Temporal lobe (tissue), 4 donors: ENCODE measurements at places on chromosomes 13 and 19. TPM values are rescaled to one million over a fixed set of nuclear protein-coding genes. Genes with fewer than 3 reads are reported as not detected.

Gene SYDE1
- 2.0 TPM for total RNA-seq

Gene GIPC3
- 0.25 TPM for total RNA-seq

Gene LMTK3
- total RNA-seq, result 19.4 TPM

Gene PNMA8A
- total RNA-seq, result 69.3 TPM

Gene TEKTIP1
- not detected for total RNA-seq

Gene VSIG10L
- total RNA-seq, result 0.98 TPM

Gene CLDN10
- 3.7 TPM for total RNA-seq

Gene SSC5D
- 0.25 TPM for total RNA-seq

Gene B3GNT3
- not detected for total RNA-seq

Gene PALM3
- 4.9 TPM for total RNA-seq

Gene INSL3
- not detected for total RNA-seq

Gene COLGALT1
- 15.7 TPM for total RNA-seq

Gene ZNF681
- 14.3 TPM for total RNA-seq

Gene DACH1
- total RNA-seq, result 7.9 TPM

Gene ENOX1
- 29.7 TPM for total RNA-seq

Gene GIPR
- 0.25 TPM for total RNA-seq

Gene FAM124A
- 9.8 TPM for total RNA-seq

Gene GPI
- 105 TPM for total RNA-seq

Gene ZNF724
- total RNA-seq, result 10.6 TPM

Gene SHISA7
- 7.1 TPM for total RNA-seq

Gene RASAL3
- 0.25 TPM for total RNA-seq

Gene ACP5
- total RNA-seq, result 0.25 TPM

Gene NKPD1
- total RNA-seq, result 0.49 TPM

Gene LHB
- total RNA-seq, result not detected

Gene SMIM17
- 9.8 TPM for total RNA-seq

Gene LILRA5
- total RNA-seq, result not detected

Gene DZIP1
- 47.2 TPM for total RNA-seq

Gene SPRED3
- total RNA-seq, result 2.0 TPM

Gene ZNF723
- not detected for total RNA-seq

Gene ZNF772
- 44.0 TPM for total RNA-seq

Gene CEACAM8
- 0.25 TPM for total RNA-seq

Gene N4BP2L1
- total RNA-seq, result 11.3 TPM

Gene ATP4A
- total RNA-seq, result 0.25 TPM

Gene MATK
- 16.0 TPM for total RNA-seq
